ENCODE measurements at places on chromosomes 2 and 18.

GRCh38 chr2:64052463-64053241, 33.4 kb upstream of the VPS54 start:
- DNase-seq: no peak

DNA sequence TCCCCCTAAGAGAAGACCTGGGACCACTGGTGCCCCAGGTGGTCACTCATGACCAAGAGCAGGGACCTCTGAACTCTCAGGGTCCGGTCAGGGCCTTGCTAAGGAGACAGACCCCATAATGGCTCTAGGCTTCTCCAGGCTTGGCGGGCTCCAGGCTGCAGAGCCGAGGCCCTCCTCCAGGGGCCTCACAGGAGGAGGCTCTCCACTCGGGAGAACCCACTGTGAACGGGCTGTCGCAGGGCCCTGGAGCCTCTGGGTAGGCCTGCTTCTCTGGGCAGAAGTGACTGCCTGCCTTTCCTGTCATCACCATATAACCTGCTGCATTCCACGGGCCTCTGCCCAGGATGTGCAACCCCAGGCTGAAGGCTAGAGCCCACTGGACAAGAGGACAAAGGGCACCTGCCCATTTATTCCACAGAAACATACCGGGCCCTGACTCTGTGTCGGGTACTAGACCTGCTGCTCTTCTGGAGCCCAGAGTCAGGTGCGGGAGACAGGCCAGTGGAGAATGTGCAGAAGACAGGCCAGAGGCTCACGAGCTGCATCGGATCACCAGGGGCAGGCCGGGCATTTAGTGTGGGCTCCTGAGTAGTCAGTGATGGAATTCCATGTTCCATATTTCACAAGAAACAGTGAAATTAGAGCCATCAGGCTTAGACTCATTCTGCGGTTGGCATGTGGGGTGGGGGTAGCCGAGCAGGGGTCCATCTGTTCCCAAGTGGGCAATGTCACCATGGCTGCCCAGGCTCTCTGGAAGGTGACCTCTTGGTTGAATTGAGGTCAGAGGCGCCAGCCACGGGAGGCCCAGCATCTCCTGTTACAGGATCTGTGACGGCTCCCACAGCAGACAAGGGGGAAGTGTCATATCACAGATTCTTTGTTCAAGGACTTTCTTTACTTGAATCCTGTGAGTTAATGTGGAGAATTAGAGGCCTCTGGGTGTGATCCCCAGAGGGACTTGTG, 220.8 kb downstream of the SH3RF3 start:
- DNase-seq: no peak

DNA sequence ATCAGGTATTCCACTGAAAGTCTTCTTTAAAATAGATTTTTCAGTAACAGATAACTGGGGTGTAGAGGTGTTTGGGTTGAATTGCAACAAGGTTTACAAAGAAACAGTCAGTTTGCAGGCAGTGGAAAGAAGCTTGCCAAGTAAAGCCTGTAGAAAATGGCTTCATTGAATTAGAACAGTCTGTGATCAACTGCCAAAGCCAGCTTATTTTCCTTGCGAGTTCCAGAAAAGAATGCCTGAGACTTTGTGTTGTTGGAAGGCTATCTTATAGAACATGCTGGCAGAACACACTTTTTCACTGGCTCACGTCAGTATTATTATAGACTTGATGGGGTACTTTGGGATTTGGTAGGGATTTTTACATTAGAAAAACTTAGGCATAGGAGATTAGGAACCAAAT, 601.0 kb downstream of the XIRP2 start:
- DNase-seq: no peak

GRCh38 chr2:238267884-238268680, 20.3 kb downstream of the PER2 start:
- no peak for DNase-seq

DNA sequence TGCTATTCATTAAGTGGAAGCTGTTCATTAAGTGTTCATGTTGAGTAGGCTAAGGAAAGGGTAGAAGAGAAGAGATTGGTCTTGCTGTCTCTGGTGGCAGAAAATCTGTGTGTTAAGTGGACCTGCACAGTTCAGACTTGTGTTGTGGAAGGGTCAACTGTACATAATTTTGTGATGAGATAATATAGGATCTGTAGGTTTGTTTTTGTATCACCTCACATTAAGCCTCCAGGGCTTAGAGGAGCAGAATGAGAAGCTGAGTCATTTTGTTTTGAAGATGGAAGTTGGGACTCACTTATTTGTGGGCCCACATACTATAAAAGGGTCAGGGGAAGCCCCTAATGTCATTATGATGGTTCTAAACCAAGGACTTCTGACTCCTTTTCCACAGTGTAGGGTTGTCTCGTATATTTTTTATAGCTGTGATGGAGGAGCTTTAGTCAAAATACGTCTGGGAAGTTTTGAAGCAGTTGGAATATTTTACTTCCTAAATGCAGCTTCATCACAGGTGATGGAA, 18.2 kb downstream of the PMS1 start:
- DNase-seq: no peak

GRCh38 chr2:219713110-219713509, 85.7 kb downstream of the SLC4A3 start:
- no peak for DNase-seq

GRCh38 chr2:9824956-9825720, 18.1 kb upstream of the TAF1B start:
- DNase-seq: no peak

DNA sequence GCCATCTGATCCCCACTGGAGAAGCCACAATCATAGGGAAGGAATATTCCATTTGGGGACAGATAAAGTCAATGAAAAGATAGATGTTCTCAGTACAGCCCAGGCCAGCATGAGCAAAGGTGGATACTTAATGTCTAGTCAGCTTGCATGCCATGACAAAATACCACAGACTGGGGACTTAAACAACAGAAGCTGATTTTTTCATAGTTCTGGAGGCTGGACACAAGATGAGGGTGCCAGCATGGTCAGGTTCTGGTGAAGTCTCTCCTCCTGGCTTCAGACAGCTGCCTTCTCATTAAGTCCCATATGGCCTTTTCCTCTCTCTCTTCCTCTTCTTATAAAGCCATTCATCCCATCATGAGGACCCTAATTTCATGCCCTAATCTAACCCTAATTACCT, 116.1 kb upstream of the CYP1B1 start:
- DNase-seq: no peak

GRCh38 chr2:169009865-169010579, 21.1 kb downstream of the ABCB11 start:
- no peak for DNase-seq

DNA sequence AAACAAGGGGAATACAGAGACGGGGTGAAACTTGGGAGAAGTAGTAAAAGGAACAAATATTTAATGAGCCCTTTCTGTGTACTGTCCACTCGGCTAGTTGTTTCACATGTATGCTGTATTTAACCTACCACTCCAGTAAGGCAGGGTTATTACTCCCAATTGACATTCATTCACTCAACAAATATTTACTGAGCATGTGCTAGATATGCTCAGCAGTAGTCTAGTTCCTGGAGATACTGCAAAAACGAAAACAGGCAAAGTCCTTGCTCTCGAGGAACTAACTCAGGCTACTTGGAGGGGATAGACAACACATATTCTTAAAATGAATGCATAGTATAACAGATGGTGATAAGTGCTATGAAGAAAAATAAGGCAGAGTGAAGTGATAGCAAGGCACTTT, 207.3 kb downstream of the SS18 start:
- DNase-seq: no peak

GRCh38 chr2:31332521-31332920, 82.0 kb downstream of the XDH start:
- DNase-seq: no peak

- peak; percentile 55 for DNase-seq
Measured at GRCh38 chr18:59885579-59886163, 14.1 kb upstream of the PMAIP1 start.

DNA sequence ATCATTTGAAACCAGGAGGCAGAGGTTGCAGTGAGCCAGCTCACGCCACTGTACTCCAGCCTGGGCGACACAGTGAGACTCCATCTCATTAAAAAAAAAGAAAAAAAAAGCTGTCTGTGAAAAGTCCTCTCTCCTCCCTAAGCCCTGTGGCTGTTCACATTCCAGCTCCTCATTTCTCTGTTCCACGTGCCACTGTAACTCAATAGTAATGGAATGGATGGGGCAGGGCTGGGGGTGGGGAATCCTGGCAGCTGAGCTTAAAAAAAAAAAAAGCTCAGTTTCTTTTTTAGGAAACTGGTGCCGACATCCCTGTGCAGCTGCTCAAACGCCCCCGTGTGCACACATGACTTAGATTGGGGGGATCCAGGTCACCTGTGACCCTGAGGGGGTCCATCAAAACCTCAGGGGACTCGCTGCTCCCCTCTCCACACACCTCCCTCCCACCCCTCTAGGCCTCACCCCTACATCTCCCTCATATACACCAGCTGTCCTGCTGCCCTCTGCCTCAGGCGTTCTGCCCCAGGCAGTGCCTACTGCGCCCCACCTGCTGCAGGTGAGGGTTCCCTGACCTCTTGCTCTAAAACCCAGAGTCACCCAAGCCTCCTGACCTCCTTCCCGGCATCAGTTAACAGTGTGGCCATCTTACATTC, 255.4 kb downstream of the AGAP1 start:
- DNase-seq: no peak

DNA sequence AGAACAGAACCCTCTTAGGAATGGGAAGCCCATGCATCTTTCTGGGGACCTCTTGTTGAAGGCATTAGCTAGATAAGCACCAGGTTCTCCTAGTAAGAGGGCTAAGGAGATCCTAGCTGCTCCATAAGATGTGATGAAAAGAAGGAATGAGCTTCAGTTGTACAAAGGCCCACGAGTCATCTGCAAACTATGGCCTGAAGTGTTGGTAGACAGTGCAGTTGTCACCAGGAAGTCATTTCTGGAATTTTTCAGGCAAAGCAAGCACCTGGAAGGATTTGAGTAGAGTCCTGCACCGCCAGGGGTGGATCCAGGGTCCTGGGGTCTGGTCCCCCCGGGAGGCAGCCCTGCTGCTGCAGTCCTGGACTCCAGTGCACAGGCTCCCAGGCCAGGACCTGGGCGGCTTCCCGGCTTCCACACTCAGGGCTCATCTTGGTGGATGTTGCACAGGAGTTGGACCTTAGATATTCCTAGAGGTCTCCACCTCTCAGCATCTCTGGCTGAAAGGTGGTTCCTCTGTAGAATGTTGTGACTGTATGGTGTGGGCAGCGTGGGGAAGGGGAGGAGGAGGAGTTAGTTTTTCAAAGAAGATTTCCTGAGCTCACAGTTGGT, 85.3 kb downstream of the LDLRAD4 start:
- no peak for DNase-seq

- no peak for DNase-seq
Measured at GRCh38 chr2:99150706-99151105, 4.0 kb downstream of the TSGA10 start.

GRCh38 chr2:159459279-159459678, 157.1 kb downstream of the BAZ2B start:
- DNase-seq: no peak

DNA sequence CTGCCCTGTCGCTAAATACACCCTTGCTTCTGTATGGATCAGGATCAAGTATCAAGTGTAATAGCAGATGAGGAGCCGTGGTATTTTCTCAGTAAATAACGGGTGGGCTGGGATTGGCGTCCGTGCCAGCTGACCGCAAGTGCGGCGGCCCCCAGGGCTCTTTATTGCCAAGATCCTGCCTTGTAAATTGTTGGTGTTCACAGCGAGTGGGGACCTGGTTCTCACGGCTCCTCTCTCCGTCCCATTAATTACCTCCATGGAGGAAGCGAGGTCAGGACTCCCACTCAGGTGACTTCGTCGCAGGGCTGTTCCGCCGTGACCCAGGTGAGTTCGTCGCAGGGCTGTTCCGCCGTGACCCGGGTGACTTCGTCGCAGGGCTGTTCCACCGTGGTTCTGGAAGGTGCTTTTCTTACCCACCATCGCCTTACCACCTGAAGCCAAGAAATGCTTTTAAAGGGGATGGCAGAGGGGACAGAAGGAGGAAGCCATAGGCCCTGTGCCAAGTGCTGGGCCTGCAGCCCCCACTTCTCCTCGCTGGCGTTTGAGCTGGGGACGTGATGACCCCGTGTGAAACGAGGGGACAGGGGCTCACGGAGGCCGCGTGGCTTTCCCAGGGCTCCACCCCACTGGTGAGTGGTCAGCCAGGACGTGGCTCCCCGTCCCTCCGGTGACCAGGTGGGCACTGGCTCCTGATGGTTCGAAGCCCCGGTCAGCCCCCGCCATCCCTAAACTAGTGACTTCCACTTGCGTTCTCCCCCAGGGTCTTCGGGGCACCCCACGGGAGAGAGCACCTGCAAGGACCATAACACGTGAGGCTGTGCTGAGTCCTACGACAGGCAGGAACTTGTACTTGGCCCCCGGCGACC, 118.4 kb downstream of the TWIST2 start:
- no peak for DNase-seq

- peak; percentile 49 for DNase-seq
Measured at GRCh38 chr2:240851078-240851991, 17.3 kb upstream of the AGXT start.

- no peak for DNase-seq
Measured at GRCh38 chr2:132597166-132597565, 72.8 kb downstream of the LYPD1 start.

GRCh38 chr2:26740890-26741302, 23.2 kb upstream of the SLC35F6 start:
- no peak for DNase-seq

GRCh38 chr2:144389930-144390311, 130.0 kb downstream of the ZEB2 start:
- no peak for DNase-seq

GRCh38 chr2:43169099-43169945, 57.1 kb downstream of the ZFP36L2 start:
- no peak for DNase-seq

GRCh38 chr2:75491129-75491753, 69.5 kb downstream of the EVA1A start:
- DNase-seq: no peak

DNA sequence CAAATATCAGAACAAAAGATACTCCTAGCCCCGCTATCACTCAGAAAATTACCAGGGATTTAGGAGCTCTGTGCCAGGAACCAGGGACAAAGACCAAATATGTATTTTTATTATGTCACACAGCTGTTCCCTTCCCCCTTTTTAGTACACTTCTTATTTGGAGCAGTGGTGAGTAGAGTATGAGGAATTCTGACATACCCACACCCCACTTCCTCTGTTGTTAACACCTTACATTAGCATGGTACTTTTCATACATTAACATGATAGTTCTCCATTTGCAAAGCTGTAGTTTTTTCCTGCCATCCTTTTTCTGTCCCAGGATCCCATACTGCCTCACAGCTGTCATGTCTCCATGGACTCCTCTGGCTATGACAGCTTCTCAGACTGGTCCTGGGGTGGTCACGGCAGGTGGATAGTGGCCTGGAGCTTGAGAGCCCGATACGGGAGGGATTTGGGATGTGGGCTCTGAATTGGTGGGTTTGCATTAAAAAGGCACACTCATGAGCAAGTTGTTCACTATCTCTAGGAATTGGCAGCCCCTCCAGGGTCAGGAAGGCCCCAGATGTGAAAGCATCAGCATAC, 100.2 kb downstream of the SH3RF3 start:
- no peak for DNase-seq

DNA sequence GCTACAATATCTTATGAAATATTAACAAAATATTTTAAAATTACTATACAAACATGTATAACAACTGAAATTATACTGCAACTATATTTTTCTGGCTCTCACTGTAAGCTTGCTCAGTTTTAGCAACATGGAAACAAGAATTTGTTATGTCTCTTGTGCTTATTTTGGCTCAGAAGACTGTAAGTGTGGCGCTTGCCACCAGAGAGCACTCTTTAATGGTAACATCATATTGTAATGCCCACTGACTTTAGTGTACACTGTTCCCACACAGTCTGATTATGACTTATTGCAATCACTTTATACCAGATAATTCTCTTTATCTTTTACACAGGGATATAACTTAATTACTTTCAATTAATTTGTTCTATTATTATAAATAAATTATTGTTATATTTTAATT, 1500.6 kb upstream of the TMEFF2 start:
- peak; percentile 6 for DNase-seq

GRCh38 chr2:111626037-111626864, 257.7 kb downstream of the ANAPC1 start:
- no peak for DNase-seq

Data from GM04504 (cell line).